ENCODE measurements at places on chromosomes 7 and 10.

- peak; percentile 76 for DNase-seq
Observed at GRCh38 chr10:125160856-125161706, 718 bp upstream of the CTBP2 start.

DNA sequence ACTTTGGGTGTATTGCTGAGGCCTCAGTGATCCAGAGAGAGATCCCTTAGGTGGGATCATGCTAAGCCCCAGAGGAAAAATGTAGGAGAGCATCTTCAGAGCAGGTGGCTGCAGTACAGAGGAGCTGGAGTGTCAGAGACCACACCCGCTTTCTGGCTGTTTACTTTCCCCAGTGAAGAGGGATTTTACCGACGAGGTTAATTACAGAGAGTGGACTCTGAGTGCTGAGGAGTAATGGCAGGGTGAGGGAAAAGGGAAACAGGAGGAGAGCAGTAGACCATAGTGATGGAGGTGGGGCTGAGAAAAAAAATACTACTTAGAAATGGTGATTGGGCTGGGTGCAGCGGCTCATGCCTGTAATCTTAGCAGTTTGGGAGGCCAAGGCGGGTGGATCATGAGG, 43.3 kb upstream of the HBP1 start:
- no peak for DNase-seq

DNA sequence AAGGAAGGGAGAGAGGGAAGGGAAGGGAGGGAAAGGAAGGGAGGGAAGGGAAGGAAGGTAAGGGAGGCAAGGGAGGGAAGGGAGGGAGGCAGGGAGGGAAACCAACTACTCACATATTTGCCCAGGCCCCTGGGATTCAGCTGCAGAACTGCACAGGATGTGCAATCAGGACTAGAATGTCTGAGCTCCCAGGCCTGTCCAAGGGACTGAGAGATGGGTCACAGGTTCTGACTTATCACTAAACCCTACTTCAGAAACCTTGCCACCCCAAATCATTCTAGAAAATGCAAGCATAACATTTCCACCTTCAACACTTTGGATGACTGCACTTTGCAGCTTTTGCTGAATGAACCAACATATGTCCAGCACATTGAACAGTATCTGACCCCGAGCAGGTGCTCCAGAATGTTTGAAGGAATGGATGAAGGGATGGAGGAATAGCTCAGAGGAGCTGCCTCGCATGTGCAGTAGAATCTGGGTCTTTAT, 245.3 kb downstream of the KCNMA1 start:
- DNase-seq = no peak

DNA sequence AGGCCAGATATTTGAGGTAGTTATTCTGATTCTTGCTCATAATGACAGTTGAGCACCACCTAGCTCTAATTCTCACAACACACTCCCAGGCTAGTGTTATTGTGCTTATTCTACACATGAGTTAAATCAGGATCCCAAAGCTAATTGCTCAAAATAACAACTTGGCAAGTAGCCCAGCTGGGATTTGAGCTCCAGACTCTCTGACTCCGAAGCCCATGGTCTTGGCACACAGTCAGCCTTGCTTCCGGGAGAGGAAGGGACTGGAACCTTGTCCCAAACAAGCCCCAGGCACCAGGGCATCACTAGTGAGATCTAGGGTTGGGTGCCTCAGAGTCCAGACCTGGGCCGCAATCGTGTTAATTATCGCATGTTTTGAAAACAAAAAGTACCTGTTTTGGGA, 101.4 kb downstream of the GPAM start:
- peak; percentile 17 for DNase-seq

- DNase-seq = no peak
Observed at GRCh38 chr10:90276894-90277475, 575.6 kb downstream of the KIF20B start.

- no peak for DNase-seq
Observed at GRCh38 chr7:92230547-92230946, 15.2 kb downstream of the KRIT1 start.

- no peak for DNase-seq
Observed at GRCh38 chr10:110762849-110763211, 108.9 kb upstream of the PDCD4 start.

DNA sequence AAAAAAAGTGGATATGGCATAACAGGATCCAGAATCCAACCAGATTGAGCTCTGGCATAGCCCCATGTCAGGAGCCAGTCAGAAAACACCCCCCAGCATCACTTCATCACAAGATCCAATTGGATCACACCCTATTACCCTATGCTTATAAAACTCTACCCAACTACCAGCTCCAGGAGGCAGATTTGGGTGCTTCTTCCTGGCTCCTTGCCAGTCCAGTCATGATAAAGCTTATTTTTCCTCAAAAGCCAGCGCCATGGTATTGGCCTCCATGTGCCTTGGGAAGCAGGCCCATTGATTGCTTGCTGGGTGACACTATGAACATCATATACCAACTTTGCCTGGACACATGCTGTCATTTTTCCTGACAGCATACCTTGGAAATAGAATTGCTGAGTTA, 281.4 kb upstream of the MKLN1 start:
- DNase-seq = no peak

DNA sequence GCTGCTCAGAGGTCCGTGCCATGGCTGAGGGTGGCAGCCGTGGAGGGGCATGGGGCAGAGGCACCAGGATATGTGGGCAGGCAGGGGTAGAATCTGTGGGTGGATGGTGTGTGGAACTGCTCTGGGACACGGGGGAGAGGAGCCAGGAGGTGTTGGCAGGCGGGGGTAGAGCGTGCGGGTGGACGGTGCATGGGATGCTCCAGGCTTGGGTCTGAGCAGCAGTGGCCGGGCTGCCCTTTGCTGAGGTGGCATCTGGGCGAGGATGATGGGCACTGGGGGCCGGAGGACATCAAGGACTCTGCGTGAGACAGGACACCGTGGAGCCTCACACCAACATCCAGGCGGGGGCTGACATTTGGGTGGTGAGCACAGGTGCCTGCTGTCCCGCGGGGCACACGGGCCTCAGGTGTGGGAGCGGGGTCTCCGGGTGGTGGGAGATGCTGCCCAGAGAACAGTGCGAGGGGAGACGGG, 46.2 kb downstream of the JAKMIP3 start:
- DNase-seq = no peak

GRCh38 chr7:2613931-2614600, 17.7 kb upstream of the TTYH3 start:
- DNase-seq = no peak

GRCh38 chr7:123522066-123522465, 12.3 kb downstream of the IQUB start:
- DNase-seq = peak; percentile 25

GRCh38 chr10:1658658-1659057, 78.7 kb downstream of the ADARB2 start:
- DNase-seq = no peak

DNA sequence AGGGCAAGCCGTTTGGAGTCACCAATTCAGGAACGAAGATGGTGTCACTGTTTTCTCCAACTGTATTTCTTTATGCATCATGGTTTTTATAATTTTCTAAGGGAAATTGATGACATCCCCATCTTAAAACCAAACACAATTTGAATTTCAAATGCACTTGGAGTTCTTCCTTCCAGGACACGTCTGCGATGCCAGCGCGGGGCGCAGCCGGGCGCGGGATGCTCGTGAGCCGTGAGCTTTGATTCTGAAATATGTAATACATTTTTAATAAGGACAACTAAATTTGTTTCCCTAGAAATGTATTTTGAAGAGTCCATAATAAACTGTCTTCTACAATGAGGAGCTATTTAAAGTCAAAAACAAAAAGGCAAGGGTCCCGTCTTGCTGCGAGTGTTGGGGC, 492.1 kb downstream of the DNAJB6 start:
- DNase-seq = no peak

DNA sequence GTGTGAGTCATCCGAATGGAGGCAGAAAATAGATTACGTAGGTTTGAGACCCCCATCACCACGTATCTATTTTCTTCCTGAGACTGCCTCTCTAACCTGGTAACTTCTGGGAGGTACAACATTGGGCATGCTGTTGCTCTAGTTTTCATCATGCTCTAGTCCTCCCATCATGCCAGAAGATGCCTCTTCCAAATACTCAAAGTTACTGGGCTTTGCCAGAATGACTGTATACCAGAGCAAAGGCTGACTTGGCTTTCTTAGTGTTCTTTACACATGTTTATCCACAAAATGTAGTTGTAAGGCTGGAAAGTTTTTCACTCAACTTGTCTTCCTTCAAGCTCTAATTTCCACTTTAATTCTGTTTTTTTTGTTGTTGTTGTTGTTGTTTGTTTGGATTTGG, 370.5 kb downstream of the MDFIC start:
- DNase-seq = no peak

DNA sequence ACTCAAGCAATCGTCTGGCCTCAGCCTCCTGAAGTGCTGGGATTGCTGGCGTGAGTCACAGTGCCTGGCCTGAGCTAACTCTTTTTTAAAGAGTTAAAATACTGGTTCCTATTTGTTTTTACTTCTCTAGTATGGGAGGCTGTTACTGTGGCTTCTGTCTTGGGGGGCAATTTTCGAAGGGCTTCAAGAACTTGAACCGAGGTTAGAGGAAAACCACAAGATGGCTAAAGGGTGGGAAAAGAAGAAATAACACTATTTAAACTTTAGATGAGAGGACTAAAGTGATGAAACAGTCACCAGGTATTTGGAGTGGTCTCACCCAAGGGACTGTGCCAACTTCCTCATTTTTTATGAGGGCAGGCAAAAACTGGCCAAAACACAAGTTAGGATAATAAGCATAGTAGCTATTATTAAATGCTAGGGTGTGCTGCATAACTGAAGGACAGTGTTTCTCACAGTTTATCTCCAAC, 17.8 kb downstream of the MET start:
- no peak for DNase-seq

GRCh38 chr10:13892001-13892491, 305.3 kb downstream of the PRPF18 start:
- DNase-seq = no peak

GRCh38 chr10:24438800-24439199, 229.9 kb downstream of the KIAA1217 start:
- DNase-seq = no peak

DNA sequence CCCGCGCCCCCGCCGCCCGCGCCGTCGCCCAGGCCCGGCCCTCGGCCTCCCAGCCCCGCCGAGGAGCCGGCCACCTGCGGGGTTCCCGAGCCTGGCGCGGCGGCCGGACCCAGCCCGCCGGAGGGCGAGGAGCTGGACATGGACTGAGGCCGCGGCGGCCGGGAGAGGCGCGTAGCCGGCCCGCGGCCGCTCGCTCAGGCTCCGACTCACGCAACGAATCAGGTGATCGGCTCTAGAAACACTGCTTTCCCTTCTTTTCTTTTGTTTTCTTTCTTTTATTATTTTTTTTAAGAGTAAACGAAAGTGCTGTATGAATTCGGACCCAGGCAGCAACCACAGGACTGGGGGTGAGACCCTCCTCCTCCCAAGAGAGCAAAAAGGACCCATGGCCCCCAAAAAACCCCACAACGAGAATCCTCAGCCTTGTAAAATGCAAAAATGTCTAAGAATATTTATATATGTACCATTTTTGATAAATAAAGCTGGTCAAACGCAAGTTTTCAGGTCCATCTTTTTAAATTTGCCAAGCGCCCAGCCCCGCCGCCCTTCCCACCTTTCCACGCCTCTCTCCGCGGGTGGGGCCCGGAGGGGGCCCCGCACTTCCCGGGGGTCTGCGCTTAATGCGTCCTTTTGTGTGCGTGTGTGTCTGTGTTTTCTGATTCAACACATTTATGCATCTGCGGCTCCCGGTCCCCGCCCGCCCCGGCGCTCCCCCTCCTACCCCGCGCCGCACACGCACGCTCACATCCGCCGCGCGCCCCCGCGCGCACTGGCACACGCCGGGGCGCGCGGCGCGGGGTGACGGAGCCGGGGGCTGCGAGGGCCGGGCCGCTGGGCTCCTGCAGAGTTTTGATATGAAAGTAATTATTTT, 4.4 kb downstream of the UNCX start:
- DNase-seq = no peak

DNA sequence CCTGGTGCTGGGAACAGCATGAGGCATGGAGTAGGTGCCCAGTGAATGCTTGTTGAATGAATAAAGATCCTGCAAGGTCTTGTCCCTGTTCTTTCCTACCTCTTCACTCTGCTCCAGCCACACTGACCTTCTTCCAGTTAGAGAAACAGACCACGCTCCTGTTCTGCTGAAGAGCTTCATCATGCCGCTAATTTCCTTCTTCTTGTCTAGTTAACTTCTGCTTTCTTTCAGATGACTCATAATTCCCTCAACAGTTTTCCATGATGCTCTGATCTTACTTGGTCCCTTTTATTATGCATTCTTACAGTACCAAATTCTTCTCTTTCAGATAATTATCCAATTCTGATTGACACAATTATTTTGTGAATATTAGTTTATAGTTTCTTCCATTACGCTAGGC, 59.5 kb upstream of the C1QL3 start:
- no peak for DNase-seq

All from colonic mucosa (tissue), 4 donors.